Activated CD4-positive, alpha-beta T cell treated with anti-CD3 and anti-CD28 coated beads, Interleukin-2, Interleukin-6, amounts not matched to agents 100 ng/mL and 50 ng/mL, durations not matched to agents 16 hours and 8 hours (primary cell): ENCODE measurements at places on chromosomes 13 and 19.

DNA sequence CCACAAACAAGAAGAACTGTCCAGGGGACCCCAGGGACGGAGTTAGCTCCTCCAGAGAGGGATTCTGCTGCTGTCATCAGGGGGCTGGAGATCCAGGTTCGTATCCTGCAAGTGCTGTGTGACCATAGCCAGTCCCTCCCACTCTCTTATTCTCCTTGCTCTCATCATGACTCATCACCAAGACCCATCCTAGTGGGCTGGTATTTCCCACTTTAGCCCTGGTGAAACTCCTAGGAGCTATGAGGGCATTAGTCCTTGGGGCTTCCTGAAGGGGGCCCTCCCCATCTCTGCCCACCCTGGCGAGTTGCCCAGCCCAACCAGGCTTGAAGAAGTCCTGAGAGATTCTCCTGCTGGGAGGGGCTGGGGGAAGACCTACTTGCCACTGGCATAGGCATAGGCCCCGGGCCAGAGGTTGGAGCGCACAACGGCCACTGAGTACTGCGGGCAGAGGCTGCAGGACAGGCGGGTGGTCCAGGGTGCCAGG, 7.5 kb upstream of the DMWD start:
- DNase-seq: no peak

DNA sequence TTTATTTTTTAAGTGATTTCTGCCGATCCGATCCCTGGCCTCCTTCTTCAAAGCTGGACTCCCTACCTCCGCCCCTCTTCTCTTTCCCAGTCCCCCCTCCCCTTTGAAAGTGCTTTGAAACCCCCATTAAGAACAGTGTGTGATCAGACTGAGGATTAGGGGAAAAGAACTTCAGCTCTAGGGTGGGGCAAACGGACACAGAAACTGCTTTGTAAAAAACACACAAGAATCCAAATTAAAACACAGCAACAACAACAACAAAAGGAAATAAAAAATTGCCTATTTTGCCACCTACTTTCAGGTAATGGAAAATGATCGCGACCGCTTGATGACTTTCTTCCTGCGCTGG, 1.4 kb downstream of the SPRY2 start:
- DNase-seq: no peak

DNA sequence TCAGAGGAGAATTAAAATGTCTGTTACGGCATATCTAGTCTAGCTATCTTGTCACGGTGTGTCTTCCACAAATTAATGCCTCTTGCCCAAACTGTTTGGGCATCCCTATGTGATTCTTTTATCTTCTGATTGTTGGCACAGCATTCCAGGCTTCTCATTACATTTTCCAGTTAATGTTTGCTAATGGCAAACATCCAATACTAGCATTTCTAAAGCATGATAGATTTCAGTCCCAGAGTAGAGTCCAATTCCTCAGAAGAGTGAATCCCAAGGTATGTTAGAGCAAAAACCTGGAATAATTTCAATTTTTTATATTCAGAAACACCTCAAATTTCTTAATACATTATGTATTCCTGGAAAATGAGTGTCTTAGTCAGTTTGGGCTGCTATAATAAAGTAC, 684.5 kb upstream of the SLITRK1 start:
- DNase-seq: no peak

- no peak for DNase-seq
Measured at GRCh38 chr13:21297447-21297846, 121.0 kb downstream of the MRPL57 start.

GRCh38 chr13:113856716-113857065, 7.2 kb downstream of the GAS6 start:
- DNase-seq: no peak

- no peak for DNase-seq
Measured at GRCh38 chr19:49551531-49551930, 23.7 kb downstream of the RCN3 start.

DNA sequence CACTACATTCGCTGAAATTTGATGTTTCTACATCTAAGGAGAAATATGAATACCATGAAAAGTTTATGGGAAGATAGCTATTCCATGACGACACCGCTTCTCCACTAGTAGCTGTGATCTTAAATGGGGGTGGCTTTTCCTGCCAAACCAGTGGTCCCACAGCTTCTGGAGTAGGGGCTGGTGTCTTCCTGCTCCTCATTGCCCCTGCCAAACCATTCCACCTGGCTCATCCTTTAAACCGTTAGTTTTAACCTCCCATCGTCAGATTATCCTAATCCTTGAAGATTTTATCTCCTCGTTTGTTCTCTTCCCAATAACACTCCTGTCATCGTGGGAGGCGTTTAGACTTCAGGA, 568 bp upstream of the ZNF230 start:
- DNase-seq: no peak

- DNase-seq: no peak
Measured at GRCh38 chr13:86585835-86586234, 786.6 kb upstream of the SLITRK6 start.

DNA sequence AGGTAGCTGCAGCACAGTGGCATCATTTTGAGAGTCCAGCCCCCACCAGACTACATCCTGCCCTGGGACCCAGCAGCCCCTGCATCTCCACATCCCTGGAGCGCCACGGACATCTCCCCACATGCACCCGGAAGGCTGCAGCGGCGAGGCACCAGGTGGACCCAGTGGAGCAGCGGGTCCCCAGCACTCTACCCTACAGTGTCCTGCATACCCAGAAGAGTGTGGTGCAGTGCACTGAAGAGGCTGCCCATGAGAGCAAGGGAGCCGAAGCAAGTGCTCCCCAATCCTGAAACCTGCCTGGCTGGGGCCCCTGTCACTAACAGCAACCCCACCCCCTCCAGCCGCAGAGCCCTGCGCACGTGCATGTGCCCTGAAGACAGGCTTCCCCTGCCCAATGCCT, 21.3 kb upstream of the SLC7A9 start:
- DNase-seq: no peak

GRCh38 chr19:41565379-41565720, 10.6 kb upstream of the CEACAM21 start:
- no peak for DNase-seq

DNA sequence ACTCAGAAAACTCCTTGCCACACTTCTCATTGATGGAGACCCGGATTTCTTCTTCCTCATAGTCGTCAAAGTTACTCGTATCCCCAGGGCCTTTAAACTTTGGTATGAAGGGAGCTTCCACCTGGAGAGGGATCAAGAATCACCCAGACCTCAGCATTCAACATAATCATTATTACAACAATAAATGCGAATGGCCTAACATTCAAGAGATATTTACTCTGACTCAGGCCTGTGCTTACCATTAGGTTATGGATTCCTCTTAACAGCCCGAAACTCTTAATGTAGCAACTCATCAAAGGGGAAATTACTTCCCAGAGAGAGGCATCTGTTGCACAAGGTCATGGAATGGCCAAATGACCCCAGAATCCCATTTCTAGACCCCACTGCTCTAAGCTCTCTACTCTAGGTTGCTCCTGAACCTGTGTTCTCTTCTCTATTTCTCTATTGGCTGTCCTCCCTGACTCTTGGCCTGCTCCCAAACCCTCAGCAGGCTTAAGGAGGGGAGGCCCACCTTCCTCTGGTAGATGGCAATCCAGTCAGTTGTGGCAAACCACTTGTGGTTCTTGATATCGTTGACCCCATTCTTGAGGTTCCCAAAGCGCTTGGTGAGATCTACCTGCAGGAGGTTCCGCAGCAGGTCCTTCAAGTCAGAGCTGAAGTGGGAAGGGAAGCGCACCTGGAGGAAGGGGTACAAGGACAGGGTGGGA, 2.7 kb upstream of the SAMD1 start:
- DNase-seq: no peak

- no peak for DNase-seq
Measured at GRCh38 chr19:14758816-14759215, 19.5 kb downstream of the ADGRE2 start.

GRCh38 chr13:63092456-63092855, 1676.8 kb upstream of the PCDH20 start:
- no peak for DNase-seq

DNA sequence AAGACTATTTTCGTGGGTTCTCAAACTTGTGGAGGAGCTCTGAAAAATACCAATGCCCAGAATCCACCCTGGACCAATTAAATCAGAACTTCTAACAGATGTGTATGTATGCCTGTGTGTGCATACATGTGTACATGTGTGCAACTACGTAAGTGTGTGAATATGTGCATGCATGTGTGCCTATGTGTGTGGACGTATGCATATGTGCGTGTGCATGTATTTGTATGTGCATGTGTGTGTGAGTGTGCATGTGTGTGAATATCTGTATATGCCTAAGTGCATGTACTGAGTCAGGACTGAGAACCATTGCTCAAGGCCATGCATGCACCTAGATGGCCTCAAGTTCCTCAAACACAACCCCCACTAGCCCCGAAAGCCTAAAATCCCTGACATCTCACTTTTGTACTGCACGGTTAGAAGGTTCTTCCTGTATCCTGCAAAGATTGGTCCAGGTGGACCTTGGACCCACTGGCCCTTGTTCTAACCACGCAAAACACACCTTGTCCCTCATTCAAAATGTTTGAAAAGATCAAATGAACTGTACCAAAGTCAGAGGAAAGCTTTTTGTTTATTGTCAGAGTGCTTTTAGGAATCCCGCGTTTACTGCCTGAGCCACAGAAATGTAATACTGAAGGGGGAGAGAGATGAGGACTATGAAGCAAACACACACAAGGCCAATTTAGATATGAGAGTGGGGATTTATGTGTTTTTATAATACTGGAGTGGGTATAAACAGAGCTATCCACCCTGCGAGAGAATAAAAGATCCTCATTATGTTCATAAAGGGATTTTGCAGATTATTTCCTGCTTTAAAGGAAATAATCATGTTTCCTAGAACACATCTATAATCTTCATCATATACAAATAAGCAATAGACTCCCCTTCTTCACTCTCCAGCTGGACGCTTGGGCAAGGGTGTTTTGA, 39.1 kb downstream of the LATS2 start:
- no peak for DNase-seq

DNA sequence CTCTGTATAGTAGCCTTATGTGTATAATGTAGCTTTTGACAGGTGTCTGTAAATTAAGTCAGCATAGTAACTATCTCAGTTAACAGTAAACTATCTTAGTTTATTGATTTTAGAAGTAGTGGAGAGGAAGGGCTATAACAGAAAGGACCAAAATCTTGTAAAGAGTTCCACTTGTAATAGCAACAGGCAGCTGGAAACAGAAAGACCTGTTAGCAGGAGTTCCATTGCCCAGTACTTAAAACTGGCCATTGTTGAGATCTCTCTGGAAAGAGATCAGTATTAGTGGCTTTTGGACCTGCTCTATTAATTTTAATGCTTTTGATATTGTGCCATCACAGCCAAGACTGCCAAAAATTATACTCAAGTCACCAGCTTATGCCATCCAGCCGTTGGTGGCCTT, 32.0 kb upstream of the GARRE1 start:
- no peak for DNase-seq

GRCh38 chr19:7307590-7308218, 13.5 kb upstream of the INSR start:
- no peak for DNase-seq

GRCh38 chr19:28351761-28352160, 861.2 kb downstream of the UQCRFS1 start:
- no peak for DNase-seq

DNA sequence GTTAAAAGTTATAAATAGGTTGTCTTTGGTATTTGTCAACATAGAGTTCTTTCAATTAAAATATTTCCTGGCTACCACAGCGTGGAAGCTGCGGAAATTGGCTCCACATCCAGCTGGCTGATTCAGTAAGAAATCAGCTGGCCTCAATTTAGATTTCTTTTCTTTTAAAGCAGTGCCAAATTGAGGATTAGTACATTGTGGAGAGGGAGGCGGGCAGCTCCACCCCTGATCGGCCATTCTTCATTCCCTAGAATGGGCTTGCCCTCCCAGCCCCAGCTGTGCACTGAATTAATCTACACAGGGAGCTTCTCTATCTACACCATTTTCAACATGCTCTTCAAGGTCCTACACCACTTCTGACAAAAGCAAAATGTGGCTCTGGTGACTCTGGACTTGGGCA, 624.8 kb downstream of the DACH1 start:
- DNase-seq: no peak

DNA sequence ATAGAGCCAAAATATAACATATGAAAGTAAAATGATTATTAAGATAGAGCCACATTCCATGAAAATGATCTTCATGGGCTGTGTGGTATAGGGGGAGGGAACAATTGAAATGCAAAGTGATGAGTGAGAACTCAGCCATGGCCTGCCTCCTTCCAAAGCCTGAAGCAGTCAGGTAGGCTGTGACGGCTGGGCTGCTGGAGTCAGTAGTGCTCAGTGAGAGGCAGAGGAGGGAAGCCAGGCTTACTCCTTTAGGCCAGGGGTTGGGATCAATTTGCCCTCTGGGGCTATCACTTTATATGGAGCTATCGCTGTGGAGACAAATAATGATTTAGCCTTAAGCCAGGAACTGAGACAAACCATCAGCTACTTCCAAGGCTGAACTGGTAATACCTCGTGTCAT, 654.9 kb downstream of the FGF9 start:
- no peak for DNase-seq

- peak; percentile 17 for DNase-seq
Measured at GRCh38 chr19:18160493-18160970, 7.6 kb downstream of the PIK3R2 start.

GRCh38 chr13:60351855-60352615, 45.0 kb upstream of the TDRD3 start:
- no peak for DNase-seq

- no peak for DNase-seq
Measured at GRCh38 chr19:1265615-1266128, 3.5 kb upstream of the CIRBP start.

DNA sequence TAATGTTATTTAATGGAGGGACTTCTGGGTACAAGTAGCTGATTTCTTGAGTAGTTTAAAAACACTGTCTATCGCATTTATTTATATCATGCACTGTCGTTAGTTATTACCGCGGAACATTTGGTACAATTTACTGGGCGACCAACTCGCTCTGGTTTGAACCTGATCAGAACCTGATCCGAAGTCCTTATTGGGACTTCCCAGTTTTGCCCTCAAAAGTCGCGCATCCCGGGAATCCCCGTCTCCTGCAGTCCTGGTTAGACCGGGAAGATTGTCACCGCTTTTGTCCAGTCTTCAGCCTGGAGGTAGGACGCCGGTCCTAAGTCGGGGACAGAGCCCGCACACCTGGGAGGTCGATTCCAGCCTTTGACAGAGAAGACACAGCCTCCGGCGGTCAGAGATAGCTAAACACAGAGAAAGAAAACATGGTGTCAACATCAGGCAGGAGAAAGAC, 694 bp downstream of the CLN5 start:
- DNase-seq: peak; percentile 21

DNA sequence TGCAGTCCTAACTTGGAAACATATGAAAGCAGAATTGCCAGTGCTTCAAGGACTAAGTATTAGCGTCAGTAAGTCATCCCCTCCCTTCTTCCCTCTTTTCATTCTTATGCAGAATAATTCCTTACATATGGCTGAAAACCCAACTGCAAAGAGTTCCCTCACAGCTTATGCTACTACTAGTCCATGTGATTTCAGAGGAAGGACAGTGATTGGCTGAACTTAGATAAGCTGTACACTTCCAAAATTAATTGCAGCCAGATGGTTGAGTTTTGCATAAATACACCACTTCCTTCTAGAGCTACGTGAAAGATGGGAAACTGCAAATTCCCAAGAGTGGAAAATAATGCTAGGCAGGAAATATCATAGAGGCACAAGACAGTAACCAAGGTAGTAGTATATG, 730.4 kb downstream of the OLFM4 start:
- no peak for DNase-seq
